ENCODE measurements at places on chromosomes 3 and 15.

DNA sequence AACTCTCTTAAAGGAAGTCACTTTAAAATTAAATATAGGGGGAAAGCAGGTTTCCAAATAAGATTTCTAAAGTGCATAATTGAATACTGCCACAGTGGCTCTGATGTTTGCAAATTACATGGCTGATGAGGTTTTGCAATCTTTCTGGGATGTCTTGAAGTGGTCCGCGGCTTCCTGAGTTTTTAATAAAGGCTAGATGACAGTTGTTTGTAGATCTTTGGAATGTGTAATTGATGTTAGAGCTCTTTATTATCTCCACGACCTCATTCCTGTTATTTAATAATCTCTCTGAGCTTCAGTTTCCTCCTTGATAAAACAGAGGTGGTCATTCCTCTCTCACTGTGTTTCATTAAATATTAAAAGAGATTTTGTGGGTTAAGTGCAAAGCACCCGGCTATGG lies 27.0 kb upstream of the CEMIP start:
- no peak for DNase-seq

DNA sequence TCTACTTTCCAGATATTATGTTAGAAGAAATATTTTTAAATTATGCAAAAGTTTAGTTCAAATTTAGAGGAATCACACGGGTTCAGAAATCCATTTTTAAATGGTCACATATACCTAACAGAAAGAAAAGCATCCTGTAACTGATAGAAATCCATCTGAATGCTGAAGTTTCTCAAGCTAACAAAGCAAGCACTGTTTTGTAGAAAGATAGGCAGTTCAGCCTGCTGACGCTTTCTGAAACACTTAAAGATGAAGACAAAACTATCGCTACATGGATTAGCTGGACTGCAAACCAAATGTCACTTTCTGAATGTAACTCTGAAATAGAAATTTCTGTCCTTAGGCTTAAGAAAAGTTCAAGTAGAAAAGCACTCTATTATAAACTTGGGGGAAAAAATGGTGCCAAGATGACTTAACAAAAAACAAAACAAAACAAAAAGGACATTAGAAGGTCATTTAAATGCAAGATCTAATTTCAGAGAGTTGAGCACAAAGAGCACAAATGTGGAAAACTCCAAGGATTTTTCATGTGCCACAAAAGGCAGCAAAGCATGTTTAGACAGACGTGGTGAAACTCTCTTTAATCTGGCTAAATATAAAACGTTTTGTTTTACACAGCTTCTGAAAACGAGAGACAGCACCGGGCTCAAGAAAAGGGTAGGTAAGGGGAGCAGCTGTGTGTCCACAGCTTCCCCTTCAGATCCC lies 1.2 kb downstream of the PLOD2 start:
- DNase-seq, result no peak

DNA sequence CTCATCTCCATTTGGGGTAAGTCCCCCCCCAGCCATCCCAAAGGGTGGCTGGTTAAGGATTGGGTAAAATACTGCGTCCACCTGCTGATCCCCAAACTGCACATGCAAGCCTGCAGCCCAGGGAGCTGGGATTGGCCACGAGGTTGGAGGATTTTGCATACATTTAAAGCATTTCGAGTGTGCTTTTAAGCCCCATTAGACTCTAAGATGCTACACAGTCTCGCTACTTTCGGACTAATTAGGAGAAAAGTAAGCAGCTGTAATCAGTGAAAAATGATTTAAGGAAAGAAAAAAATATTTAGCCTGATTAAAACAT lies 23.9 kb downstream of the SLC6A6 start:
- DNase-seq, result no peak

DNA sequence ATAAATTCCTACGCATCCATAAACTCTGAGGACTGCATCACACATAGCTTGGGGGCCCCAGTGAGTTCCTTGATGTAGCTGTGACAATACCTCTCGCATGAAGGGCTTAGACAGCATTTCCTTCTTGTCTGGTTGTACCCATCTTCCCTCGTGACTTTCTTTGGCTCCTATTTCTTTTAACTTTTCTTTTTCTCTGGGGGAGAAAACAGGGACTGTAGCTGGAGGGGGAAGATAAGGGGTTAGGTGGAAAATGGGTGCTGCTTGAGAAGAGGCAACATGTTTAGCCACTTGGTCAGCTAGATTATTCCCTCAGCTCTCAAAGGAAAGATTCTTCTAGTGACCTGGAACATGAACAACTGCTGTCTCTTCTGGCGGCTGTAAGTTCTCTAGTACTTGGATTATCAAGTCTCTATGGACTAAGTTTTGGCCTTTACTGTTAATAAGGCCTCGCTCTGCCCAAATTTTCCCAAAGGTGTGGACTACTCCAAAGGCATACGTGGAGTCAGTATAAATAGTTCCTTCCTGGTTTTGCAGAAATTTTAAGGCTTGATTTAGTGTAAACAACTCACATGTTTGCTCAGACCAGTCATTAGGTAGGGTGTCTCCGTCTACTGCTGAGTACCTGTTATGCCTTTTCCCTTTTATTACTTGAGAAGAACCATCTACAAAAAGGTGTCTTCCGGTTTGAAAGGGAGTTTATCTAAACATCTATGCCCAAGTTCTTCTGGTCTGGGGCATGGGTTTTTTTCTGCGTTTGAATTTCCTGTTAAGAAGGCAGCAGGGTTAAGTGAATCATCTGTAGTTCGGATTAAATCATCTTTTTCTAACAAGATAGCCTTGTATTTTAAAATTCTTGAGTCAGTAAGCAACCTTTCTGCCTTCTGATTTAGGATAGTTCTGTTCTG lies 21.0 kb upstream of the ATG7 start:
- DNase-seq, result no peak

GRCh38 chr3:48473617-48473952 lies 27.0 kb downstream of the ATRIP start:
- no peak for DNase-seq
